ENCODE measurements at places on chromosomes 1 and 21. TPM values are rescaled to one million over a fixed set of nuclear protein-coding genes. Genes with fewer than 3 reads are reported as not detected.
A peak's percentile ranks its signal among the peaks of the same experiment; 100 is the strongest.

GRCh38 chr1:41627491-41628280, 143.2 kb upstream of the EDN2 start:
- H3K4me3 ChIP-seq: no peak overlapping the region
- H3K27ac ChIP-seq: no peak overlapping the region
- no peaks in the 10 kb centered on the region for H3K36me3 ChIP-seq

GRCh38 chr21:34987501-34988072, 61.5 kb downstream of the RUNX1 start:
- no peak overlapping the region for H3K4me3 ChIP-seq
- peaks cover 46% of the 10 kb centered on the region for H3K4me1 ChIP-seq
- H3K27ac ChIP-seq: no peak overlapping the region
- H3K36me3 ChIP-seq: no peaks in the 10 kb centered on the region
- DNase-seq: no peak
- no peaks in the 10 kb centered on the region for H3K27me3 ChIP-seq

DNA sequence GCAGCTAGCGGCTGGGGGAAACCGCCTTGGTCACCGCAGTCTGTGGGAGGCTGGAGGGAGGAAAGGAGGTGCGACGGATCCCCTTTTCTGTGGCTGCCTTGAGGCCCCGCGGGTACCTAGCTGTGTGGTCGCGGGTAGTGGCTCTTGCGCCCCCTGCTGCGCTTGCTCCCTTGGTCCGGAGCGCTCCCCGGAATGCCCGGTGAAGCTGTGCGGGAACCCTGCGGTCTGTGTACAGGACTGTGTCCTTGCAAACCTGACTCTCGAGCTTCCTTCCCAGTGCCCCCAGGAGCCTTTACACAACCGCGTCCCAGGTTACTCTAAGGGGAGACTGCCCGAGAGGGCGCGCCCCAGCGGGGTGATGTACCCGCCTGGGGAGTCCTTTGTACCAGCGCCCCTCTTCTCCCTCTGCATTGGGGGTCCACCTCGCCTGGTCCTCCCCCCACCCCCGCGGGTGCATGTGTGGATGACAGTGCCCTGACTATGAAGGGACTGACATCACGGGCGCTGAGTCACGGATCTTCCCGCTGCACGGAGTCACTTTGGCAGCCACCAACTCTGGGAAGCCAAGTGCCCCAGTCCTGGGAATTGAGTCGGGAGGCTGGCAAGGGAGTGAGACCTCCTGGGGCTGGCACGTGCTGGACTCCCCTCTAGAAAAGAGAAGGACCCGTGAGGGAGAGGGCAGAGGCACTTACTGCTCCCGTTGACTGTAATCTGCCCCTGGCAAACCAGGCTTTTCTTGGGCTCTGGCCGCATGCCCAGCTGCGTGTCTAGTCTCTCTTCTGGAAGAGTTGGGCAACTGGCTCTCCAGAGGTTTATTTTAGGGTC, 816 bp downstream of the IL6R start:
- peak overlapping the region; percentile 79 for H3K27ac ChIP-seq
- peaks cover 27% of the 10 kb centered on the region for H3K4me1 ChIP-seq
- H3K27me3 ChIP-seq: no peaks in the 10 kb centered on the region
- peak; percentile 96 for DNase-seq
- no peaks in the 10 kb centered on the region for H3K36me3 ChIP-seq

Gene KRTAP8-1
- not detected for total RNA-seq

Gene RGS8
- not detected for total RNA-seq

Gene S100A7A
- not detected for total RNA-seq

- no peak overlapping the region for H3K27ac ChIP-seq
- H3K27me3 ChIP-seq: no peaks in the 10 kb centered on the region
- no peak for DNase-seq
- H3K4me1 ChIP-seq: no peaks in the 10 kb centered on the region
Observed at GRCh38 chr1:211939876-211940468, 95.4 kb downstream of the INTS7 start.

Gene FCRL6
- total RNA-seq: not detected

DNA sequence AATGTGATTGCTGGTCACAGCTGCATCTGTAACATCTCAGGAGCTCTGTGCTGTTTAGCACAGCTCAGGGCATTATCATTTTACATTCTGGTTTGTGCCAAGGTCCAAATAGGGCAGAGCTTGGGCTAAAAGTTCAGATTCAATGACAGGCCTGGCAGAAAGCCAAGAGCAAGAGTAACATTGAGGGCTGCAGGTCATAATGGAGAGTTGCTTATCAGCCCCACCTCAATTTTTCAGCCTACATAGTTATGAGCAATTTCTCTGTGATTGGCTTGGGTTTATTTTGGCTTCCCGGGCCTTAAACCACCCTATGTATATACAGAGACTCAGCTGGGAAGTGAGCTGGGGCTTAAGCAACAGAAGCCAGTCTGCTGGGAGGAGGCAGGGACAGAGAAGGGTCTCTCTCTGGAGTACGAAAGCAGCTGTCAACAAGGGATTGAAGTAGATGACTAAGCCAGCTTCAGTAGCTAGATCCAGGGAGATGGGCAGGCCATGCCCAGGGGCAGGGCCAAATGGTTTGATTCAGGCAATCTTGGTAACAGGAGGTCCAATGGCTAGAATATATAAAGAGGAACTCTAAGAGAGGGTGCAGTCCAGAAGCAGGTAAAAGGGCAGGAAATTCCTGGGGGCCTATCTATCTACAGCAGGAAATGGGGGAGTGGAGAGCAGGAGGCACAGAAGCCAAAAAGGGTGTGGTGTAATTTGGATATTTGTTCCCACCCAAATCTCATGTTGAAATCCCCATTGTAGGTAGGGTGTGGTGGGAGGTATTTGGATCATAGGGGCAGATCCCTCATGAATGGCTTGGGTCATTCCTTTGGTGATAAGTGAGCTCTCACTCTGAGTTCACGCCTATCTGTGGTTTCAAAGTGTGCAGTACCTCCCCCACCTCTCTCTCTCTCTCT, 49.0 kb downstream of the BRINP2 start:
- H3K27me3 ChIP-seq: no peaks in the 10 kb centered on the region
- DNase-seq: no peak
- H3K27ac ChIP-seq: no peak overlapping the region
- H3K4me1 ChIP-seq: no peaks in the 10 kb centered on the region

Gene S100A8
- total RNA-seq: not detected

- no peaks in the 10 kb centered on the region for H3K36me3 ChIP-seq
- no peak overlapping the region for H3K27ac ChIP-seq
- peaks cover 4% of the 10 kb centered on the region for H3K4me1 ChIP-seq
- no peak for DNase-seq
- H3K27me3 ChIP-seq: 0 out of 2 replicates have a peak, but pooled peaks cover 4% of the 10 kb centered on the region
Observed at GRCh38 chr1:229028544-229028943, 242.4 kb upstream of the RAB4A start.

GRCh38 chr1:155485945-155486344, 76.7 kb downstream of the ASH1L start:
- H3K36me3 ChIP-seq: peaks cover 14% of the 10 kb centered on the region
- no peak for DNase-seq
- H3K4me3 ChIP-seq: no peak overlapping the region
- no peaks in the 10 kb centered on the region for H3K27me3 ChIP-seq
- H3K27ac ChIP-seq: 0 out of 2 replicates have a peak overlapping the region, but pooled peaks have one; percentile 9

DNA sequence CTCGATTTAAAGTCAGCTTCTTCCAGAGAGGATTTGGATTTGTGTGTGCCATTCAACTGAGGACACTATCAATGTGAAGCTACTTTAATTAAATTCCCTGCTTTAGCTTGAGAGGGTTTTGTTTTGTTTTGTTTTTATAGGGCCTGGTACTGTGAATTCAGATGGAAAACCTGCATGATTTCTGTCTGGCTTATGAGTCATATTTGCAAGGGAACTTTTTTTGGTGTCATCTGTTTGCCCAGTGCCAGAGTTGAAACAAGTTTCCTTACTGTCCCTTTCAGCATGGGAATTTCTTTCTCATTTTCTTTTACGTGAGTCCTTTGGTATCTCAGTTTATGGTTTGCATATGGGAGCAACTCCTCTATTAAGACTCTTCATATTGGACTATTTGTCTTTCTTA, 194.6 kb downstream of the GREM2 start:
- peak; percentile 62 for DNase-seq
- H3K27ac ChIP-seq: peak overlapping the region; percentile 89
- no peaks in the 10 kb centered on the region for H3K27me3 ChIP-seq
- peaks cover 53% of the 10 kb centered on the region for H3K4me1 ChIP-seq

GRCh38 chr1:194929357-194929756, 1678.9 kb downstream of the KCNT2 start:
- no peak overlapping the region for H3K27ac ChIP-seq
- H3K4me1 ChIP-seq: no peaks in the 10 kb centered on the region
- no peak overlapping the region for H3K4me3 ChIP-seq
- peak; percentile 3 for DNase-seq
- no peaks in the 10 kb centered on the region for H3K36me3 ChIP-seq

GRCh38 chr1:16180291-16180824, 24.5 kb upstream of the EPHA2 start:
- H3K4me3 ChIP-seq: no peak overlapping the region
- H3K27ac ChIP-seq: no peak overlapping the region
- H3K36me3 ChIP-seq: no peaks in the 10 kb centered on the region
- no peaks in the 10 kb centered on the region for H3K27me3 ChIP-seq
- peaks cover 48% of the 10 kb centered on the region for H3K4me1 ChIP-seq

Gene NMNAT2
- total RNA-seq: 2.4 TPM

Gene C8A
- total RNA-seq: not detected

DNA sequence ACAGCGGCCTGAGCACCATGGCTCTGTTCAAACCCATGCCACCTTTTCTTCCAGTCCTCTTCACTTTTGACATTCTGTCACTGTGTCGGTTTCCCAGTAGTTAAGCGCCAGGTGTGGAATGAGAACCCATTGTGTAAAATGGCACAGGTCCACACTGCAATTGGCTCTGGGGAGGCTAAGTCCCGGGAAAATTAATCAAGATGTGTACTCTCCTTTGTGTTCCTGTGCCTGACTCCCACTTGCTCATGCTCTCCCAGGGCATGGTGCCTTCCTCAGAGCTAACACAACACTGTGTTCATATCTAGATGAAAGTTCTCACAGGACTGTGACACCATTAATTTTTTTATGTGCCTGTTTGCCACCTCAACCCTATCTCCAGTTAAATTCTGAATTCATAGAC, 59.0 kb upstream of the BTG3 start:
- peaks cover 5% of the 10 kb centered on the region for H3K4me1 ChIP-seq
- no peak overlapping the region for H3K27ac ChIP-seq
- no peaks in the 10 kb centered on the region for H3K36me3 ChIP-seq
- H3K27me3 ChIP-seq: peaks cover 20% of the 10 kb centered on the region

Gene SLC26A9
- not detected for total RNA-seq

Gene OR2T2
- not detected for total RNA-seq

- DNase-seq: peak; percentile 97
- H3K36me3 ChIP-seq: peaks cover 20% of the 10 kb centered on the region
Observed at GRCh38 chr1:43650310-43651085, 549 bp downstream of the KDM4A start.

DNA sequence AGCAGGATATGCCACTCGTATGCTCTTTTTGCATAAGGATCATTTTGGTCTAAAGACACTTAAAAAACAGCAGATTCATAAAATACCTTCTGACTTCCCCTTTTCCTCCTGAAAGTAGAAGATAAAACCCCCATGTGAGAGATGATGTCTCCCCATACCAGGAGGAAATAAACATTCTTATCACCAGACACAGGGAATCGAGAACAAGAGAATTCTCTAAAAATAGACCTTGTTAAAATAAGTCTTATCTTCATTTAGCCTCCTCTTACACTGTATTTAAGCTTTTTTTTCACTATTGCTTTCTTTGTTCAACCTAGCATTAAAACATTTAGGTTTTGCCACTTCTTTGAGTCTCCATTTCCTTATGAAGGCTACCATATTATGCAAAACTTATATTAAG, 709.3 kb downstream of the KCNT2 start:
- H3K36me3 ChIP-seq: no peaks in the 10 kb centered on the region
- no peaks in the 10 kb centered on the region for H3K27me3 ChIP-seq
- no peaks in the 10 kb centered on the region for H3K4me1 ChIP-seq
- H3K27ac ChIP-seq: no peak overlapping the region
- H3K4me3 ChIP-seq: no peak overlapping the region

Gene SERPINC1
- not detected for total RNA-seq

DNA sequence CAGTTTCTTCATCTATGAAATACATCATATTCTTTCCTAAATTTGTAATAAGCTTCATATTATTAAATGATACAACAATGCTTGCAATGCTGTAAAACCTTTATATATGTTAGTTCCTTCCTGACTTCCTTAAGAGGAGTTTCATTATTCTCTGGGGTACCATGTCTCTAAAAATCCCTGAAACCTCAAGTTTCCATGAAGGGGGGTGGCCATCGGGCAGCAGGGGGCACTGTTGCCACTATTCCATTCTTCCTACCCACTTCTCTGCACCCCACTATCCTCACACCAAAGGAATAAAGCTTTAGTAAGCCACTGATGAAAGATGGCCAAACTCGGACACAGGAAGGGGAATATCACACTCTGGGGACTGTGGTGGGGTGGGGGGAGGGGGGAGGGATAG, 9.0 kb upstream of the DMRTB1 start:
- peaks cover 20% of the 10 kb centered on the region for H3K4me1 ChIP-seq
- DNase-seq: peak; percentile 14
- no peaks in the 10 kb centered on the region for H3K36me3 ChIP-seq
- peaks cover 7% of the 10 kb centered on the region for H3K27me3 ChIP-seq
- no peak overlapping the region for H3K4me3 ChIP-seq

DNA sequence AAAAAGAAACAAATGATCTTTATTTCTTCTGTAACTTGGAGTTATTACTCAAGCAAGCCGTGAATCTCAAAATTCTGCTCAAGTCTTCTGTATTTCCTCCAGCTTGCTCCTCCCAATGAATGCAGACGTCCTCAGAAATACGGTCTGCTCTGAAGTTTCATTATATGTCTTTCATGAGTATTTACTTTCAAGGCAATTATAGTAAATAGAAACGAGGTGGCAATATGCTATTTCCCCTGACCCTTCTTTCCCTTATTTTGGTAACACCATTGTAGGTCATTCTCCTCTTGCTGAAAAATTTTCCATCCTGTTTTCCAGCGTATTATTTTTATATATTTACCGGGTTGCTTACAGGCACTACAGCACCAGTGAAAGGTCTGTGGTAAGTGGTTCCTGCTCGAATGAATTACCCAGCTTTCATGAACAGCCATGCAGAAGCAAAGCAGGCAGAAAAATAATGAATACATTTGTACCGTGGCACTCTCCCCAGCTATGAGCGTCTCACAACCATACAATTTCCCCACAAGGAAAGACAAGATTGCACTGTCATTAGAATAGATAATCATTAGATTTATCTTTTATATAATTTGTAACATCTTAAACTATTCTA, 350.9 kb upstream of the PKN2 start:
- H3K27me3 ChIP-seq: no peaks in the 10 kb centered on the region
- no peak overlapping the region for H3K27ac ChIP-seq

Gene FMN2
- total RNA-seq: 141 TPM

Gene AQP10
- not detected for total RNA-seq

DNA sequence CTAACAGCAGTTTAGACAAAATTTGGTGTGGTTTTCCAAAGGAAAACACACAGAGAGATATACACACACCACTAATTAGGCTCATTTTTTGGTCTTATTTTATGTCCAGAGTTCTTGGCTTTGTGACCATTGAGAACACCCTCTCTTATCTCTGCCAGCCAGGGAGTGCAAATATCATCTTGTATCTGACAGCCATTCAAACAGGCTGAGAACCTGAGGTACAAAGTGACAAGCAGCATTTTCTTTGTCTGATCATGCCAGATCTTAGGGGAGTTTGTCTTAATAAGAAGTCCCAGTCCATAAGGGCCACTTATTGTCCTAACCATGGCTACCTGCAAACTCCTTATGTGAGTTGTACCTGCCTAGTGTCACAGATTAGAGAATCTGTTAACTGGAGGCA, 1165.2 kb downstream of the BRINP3 start:
- H3K4me3 ChIP-seq: no peak overlapping the region
- H3K27ac ChIP-seq: no peak overlapping the region
- no peaks in the 10 kb centered on the region for H3K4me1 ChIP-seq
- H3K36me3 ChIP-seq: no peaks in the 10 kb centered on the region
- H3K27me3 ChIP-seq: no peaks in the 10 kb centered on the region
